Germinal center (tissue), 1 donor: ENCODE measurements at places on chromosomes 2 and 18.
A peak's percentile ranks its signal among the peaks of the same experiment; 100 is the strongest.

DNA sequence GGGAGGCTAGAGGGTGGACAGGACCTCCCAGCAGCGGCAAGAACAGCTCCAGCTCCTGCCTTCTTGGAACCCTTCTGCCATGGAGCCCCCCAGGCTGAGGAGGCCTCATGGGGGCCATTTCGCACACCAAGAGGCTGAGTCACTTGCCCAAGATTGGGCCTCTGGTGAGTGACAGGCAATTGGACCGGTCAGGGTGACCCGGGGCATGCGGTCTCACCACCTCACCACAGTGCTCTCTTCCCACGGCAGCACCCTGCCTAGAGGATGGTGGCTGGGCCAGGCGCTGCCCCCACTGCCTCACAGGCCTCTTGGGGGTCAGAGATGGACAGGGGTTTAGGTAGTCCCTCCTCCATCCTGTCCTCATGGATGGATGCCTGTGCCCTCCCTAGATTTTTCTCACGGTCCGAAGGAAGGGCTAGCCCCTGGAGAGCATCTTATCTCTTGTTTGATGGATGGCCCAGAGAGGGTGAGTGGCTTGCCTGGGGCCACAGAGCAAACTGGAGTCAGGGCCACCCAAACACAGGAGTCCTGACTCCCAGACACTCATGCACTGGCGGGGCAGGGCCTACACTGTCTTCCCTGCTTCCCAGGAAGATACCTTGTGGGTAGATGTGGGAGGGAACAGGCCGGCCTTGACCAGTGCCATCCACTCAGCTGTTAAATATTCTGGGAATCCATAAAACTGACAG is 119.2 kb downstream of the INHBB start:
- DNase-seq, result no peak

DNA sequence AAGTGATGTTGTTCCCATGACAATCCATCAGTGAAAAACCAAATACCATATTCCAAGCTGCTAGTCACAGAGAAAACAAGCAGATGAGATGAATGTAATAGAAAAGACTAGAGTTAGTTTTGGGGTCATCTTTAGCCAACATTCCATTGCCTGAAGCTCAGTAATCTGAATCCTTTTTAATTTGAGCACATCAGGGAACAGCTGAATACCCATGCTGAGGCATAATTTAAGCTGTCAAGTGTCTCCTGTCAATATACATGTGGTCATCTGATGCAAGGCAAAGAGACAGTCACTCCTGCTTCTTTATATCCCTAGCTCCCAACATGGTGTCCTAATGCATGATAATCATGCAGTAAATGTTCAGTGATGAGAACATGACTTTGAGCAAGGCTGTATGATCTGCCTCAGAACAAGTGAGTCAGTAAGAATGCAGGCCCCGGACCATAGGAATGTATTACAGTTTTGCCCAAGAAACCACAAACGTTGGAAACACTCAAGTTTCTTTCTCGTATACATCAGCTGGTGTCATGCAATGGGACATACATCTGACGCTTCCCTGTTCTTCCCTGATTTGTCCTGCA is 48.0 kb downstream of the CDK15 start:
- no peak for DNase-seq

DNA sequence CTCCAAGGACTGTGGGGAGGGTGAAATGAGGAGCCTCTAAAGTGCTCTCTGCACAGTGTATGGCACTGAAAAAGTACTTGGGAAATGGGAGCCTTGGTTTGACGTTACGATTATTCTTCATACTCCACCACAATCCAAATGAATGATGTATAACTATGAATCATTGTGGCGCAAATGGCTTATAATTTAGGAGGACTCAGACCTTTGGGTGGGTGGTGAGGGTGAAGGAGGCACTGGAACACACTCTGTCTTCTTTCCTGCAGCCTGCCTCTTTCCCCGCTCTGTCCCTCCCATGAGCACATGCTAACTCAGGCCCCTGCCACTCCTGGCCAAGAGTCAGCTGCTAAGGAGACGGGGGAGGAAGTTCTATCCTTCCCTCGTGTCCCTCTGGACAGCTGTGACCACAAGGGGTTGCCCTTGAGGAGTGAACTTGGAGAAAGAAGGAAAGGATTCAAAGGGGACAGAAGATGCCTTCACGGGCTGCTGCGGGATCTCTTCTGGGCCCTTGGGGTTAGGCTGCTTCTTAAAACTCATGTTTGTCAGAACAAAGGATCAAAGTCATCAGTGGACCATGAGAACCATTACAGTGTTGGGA is 36.5 kb downstream of the POLR1A start:
- no peak for DNase-seq

GRCh38 chr2:208983486-208983885 is 440.4 kb upstream of the MAP2 start:
- DNase-seq, result no peak

DNA sequence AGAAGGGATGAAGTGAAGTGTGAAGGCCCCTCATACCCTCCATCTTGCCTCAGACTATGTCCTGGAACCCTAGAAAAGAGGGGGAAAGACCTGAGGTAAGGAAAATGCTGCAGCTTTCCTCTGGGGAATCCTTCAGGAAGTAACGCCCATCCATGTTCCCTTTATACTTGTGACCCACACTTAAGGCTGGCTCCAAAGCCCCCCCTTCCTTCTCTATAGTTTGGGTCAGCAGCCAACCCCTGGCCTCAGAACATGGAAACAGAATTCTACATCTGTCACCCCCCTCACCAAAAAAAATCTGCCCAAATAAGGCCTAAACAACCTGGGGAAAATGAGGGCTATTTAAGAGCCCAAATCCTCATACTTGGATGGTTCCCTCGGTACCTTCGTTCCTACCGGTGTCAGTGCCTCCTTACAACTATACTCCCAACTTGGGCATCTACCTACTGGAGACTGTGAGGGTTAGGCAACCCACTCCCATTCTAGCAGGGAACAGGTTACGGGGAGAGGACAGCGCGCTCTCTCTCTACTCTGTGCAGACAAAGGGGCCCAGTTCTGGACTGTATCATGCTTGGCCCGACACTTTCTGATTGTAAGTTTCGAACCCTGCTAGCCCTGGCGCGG is 689 bp downstream of the OST4 start:
- no peak for DNase-seq

GRCh38 chr2:64237266-64237665 is 93.0 kb upstream of the PELI1 start:
- DNase-seq, result no peak

DNA sequence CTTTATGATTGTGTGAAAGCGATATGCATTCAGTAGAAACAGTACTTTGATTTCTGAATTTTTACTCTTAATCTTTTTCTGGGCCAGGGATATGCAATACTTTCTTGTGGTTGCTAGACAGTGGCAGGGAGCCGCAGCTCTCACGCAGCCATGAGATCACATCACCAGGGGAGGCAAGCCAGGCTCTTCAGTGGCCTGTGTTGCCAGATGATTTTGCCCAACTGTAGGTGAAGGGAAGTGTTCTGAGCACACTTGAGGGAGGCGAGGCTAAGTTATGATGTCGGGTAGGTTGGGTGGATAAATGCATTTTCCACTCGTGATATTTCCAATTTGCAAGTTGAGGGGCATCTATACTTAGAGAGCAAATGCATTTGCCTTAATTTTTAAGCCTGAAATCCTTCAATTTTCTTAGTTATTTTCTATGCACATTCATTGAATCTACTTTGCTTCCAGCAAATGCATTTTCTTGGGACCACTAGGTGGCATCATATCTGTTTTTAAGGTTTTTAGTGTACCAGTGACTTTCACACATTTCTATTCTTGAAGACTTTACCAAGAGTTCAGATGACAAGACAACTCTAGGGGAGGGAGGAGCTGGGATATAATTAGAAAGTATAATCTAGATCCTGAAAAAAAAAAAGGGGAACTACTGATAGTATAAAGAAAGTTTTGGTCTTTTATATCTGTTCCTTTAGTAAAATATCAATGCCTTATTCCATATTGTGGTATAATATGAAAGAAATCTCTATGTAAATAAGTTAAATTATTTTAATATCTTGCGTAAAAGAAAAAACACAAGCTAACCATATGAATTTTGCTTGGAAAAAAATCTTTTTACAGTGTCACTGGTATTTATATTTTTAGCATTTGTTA is 643.3 kb downstream of the SOCS6 start:
- DNase-seq, result peak; percentile 3

DNA sequence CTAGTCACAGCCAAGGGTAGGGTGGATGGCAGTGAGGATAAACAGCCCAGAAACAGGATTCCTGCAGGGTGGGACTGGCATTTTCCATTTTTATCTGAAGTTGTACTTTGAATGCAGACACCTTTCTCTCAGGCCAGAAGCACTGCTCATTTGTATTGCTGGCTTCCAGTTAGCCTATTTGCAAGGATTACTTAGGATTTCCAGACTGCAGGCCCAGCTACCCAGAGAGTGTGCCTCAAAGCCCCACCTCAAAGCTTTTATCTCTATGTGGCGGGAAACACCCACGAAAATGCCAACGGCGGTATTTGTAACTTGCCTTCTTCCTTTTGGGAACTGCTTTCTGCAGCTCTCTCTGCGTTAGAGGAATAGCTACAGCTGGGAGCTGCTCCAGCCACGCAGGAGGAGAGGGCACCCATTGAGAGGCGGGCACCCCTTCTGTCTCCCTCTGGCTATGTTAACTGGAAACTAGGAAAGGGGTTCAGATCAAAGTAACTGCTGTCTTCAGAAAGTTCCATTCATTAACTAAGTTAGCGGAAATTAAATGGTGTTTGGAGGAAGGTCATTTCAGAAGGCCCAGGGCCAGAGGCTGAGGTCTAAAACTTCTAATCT is 144.9 kb downstream of the TGIF1 start:
- no peak for DNase-seq

DNA sequence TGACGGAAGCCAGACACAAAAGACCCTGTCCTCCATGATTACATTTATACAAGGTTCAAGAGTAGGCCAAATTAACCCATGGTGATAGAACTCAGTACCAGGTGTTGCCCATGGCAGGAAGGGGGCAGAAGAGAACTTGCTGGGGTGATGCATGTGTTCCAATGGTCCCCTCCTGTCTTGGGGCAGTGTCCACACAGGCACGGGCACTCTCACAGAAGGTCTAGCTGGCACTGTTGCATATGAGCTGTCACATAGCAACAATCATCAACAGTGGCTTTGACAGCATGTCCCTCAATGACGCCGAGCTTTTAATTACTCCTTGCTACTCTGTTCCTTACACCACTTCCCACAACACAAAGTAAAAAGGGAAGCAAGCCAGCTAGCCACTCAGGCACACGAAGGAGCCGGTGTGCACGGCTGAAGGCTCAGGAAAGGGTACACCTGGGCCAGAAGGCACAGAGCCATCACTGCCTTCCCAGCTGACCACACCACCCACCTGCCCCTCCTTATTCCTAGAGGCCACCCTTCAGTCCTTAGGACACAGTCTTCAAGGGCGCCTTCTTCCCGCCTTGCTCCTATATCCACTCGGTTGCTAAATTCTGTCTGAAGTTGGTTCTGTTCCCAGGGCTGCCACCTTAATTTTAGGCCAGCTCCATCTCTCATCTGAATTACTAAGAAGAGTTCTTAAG is 28.9 kb downstream of the RPL31 start:
- DNase-seq, result no peak

GRCh38 chr2:177484180-177484795 is 91.7 kb downstream of the AGPS start:
- no peak for DNase-seq

GRCh38 chr2:99403084-99403483 is 65.9 kb downstream of the EIF5B start:
- no peak for DNase-seq

GRCh38 chr2:208556983-208557484 is 150.4 kb downstream of the PTH2R start:
- DNase-seq, result no peak

- DNase-seq, result peak; percentile 41
Observed at GRCh38 chr18:63994783-63995399, 25.0 kb downstream of the SERPINB8 start.

- no peak for DNase-seq
Observed at GRCh38 chr2:145771525-145771924, 1251.6 kb upstream of the ZEB2 start.

DNA sequence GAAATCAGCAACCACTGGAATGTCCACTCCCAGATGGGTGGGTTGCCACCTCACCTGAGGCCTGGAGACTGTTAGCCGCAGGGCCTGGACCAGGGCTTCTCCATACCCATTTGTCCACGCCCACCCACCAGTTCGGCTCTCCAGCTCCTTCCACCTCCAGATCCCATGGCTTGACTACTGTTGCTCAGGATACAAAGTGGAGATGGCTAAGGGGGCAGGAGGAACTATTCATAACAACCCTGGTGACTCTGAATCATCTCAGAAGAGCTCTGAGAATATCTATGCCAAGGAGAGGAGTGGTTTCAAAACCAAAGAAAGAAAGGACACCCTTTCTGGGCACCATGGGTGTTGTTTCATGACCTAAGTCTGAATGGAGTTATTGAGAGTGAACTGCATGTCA is 145.8 kb downstream of the LAMA3 start:
- DNase-seq, result no peak

GRCh38 chr2:241111440-241111805 is 9.3 kb upstream of the MTERF4 start:
- DNase-seq, result peak; percentile 84

GRCh38 chr18:74722237-74722636 is 124.6 kb downstream of the ZNF407 start:
- no peak for DNase-seq

DNA sequence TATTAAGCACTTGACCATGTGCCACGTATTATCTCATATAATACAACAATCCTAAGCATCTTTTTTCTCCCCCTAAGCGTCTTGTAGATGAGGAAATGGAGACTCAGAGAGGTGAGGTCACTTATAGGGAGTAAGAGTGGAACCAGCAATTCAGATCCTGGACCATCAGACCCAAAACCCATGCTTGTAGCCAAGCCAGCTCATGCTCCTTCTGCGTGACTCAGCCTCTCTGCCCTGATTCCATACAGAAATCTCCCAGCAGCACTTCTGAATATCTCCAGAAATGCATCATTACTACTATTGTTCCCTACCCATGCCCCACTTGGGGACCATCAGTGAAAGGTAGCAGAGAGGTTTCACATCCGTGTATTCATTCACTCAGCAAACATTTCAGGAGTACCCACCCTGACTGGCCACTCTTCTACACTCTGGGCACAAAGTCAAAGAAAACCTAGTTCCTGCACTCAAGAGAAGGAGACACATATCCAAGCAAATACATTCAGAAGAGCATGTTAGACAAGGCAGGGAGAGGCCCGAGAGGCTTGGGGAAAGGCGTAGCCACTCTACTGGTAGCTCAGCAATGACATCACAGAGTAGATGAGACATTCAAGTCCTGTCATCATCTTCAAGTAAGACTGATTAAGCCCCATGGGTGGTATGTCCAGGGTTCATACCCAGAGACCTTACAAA is 141.9 kb downstream of the MTCL1 start:
- no peak for DNase-seq

DNA sequence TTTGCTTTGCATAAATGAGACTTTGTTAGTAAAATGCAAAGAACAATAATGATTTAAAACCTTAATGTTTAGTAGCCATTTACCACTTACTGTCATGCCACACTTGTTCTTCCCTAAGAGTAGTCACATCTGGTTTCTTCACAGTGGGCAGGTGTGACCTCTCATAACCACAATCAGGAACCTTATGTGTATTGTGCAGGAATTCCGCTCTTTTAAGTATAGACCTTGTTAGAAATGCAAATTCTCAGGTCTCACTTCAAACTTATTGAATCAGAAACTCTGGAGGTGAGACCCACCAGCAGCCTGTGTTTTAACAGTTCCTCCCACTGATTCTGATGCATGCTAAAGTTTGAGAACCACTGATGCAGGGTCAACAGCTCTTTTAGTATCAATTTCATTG is 518.8 kb upstream of the MEX3C start:
- DNase-seq, result no peak
